ENCODE measurements at places on chromosomes 11 and 22.
A peak's percentile ranks its signal among the peaks of the same experiment; 100 is the strongest.

DNA sequence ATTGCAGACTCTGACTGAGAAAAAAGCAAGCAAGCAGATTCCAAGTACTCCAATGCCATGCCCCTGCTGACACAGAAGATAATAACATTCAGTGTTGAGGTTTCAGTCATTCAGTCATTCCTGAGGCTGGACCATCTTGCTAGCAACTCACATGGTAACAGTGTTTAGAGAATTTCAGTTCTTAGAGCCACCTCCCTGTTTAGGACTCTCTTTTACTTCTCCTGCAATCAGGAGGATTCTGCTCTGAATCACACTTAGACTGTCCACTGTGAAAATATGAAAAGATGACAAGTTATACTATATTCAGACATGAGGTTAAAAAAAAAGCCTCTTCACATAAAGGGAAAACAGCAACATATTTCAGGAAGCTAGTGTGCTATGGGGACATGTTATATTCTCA is 183.9 kb upstream of the CTSC start:
- no peak for DNase-seq

GRCh38 chr11:88603091-88603867 is 265.7 kb upstream of the CTSC start:
- no peak for DNase-seq

DNA sequence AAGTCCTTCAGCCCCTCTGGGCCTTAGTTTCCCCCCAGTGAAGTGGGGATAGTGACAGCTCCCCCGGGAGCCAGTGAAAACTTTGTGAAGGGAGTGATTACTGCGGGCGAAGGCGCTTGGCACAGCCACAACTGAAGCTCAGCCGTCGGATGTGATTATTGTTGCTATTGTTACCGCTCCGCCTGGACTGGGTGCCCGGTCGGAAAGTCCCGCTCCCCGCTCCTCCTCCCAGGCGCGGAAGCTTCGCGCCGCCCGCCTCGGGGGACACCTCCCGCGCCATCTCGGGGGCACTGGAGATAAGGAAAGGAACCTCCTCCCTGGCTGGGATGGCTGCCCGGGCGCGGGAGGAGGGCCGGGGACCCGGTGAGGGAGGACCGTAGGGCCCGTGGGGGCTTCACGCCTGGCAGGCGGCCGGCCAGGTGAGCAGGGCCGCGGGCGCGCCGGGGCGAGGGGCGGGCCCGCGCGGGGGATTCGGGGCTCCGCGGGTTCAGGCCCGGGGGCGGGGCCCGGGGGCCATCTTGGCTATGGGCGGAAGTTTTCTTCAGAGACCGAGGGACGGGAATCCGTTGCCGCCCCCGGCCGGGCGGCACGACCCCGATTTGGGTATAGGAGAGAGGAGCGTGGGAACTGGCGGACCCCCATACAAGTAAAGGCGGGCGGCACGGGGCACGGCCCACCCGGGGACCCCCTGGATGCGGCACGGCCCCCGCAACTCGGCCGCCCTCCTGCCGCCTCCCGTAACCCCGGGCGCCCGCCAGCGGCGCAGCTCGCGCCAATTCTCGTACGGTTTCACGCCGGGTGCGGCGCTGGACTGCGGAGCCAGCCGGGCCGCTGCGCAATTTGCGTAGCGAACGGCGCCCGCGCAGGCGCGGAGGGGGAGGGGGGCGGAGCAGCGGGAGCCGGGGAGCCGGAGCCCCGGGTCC is at the start of gene GPR137:
Gene GPR137 (plus strand): TSS at position 887 of the 923 bp plus-strand sequence. CDS start 677 bp downstream, outside the sequence.
- peak; percentile 92 for DNase-seq

DNA sequence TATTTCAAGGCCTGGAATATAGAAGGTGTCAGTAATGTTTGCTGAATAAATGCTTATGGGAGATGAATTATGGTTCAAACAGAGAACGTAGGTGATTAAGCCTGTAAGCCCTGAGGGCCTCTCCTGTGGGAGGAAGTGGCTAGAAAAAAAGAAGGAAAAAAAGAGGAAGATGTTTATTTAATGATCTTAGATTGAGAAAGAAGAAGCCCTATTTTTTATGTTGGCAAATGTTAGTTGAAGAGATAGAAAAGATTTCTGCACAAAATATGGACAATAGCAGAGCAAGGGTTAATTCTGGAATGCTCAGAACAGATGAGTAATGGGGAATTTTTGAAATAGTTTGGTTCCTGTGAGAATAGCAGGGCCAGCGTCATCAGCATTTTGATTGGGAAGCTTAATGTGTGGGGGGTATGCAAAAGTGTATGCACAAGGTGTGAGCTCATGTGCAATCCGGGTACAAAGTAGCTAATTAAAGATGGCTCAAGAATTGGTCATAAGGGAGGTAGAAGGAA is 95.7 kb downstream of the TEAD1 start:
- no peak for DNase-seq

GRCh38 chr11:47144541-47144940 is 32.1 kb downstream of the ARFGAP2 start:
- DNase-seq: no peak

Data from activated CD4-positive, alpha-beta T cell treated with anti-CD3 and anti-CD28 coated beads for 48 hours (primary cell).